ENCODE measurements at places on chromosomes 6 and 20. TPM values are rescaled to one million over a fixed set of nuclear protein-coding genes. Genes with fewer than 3 reads are reported as not detected.

DNA sequence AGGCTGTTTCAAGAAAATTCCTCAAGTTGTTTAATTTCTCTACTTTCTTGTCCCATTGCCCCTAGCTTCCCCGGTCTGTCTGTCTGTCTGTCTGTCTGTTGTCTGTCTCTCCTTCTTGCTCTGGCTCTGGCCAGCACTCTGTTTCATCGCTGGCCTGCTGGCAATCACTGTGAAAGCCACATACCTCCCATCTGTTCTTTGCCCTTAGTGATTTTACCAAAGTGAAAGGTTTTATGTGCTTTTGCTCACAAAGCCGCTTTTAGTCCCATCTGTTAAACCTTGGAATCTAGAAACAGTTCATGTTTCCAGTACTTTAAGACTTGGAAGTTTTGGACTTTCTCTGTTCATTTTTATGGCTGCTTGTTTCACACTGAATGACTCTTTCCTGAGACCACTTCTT is 87.8 kb upstream of the EXOC2 start:
- no peak overlapping the region for H3K4me3 ChIP-seq
- no peaks in the 10 kb centered on the region for H3K4me1 ChIP-seq
- H3K27ac ChIP-seq: no peak overlapping the region

DNA sequence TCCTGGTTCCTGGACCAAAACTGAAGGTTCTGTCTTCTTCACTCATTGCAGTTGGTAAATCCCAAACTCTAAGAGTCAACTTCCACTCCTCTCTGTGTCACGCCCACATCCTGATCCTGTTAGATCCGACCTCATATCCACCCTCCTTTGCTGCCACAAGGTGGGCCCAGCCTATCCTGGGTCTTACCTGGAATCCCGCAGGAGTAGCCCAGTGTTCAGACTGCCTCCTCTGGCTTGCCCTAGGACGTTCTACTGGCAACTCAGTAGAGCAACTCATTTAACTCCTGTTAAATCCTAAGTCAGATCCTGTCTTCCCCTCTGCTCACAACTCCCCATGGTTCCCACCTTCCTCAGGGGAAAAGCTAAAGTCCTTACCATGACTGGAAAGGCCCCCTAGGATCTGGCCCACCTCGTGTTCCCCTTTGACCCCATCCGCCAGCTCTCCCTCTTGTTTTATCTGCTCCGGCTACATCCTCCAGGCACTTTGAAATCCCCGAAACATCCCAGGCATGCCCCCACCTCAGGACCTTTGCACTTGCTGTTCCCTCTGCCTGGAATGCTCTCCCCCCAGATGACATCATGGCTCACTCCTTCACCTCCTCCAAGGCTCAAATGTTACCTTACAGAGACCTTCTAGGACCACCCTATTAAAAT is 43.9 kb downstream of the TFEB start:
- peaks cover 49% of the 10 kb centered on the region for H3K36me3 ChIP-seq
- H3K4me1 ChIP-seq: no peaks in the 10 kb centered on the region
- DNase-seq: no peak
- no peaks in the 10 kb centered on the region for H3K27me3 ChIP-seq

GRCh38 chr6:163842467-163842866 is 427.9 kb downstream of the QKI start:
- no peaks in the 10 kb centered on the region for H3K27me3 ChIP-seq
- H3K4me3 ChIP-seq: no peak overlapping the region
- H3K27ac ChIP-seq: no peak overlapping the region
- H3K4me1 ChIP-seq: no peaks in the 10 kb centered on the region

GMPR gene
- polyA plus RNA-seq: 4.3 TPM

WASF1 gene
- 0.32 TPM for polyA plus RNA-seq

ANKRD66 gene
- polyA plus RNA-seq: not detected

UBE3D gene
- 1.1 TPM for polyA plus RNA-seq
